Activated CD4-positive, alpha-beta T cell treated with anti-CD3 and anti-CD28 coated beads for 1 hour (primary cell): ENCODE measurements at places on chromosomes 16 and 17.
A peak's percentile ranks its signal among the peaks of the same experiment; 100 is the strongest.

GRCh38 chr17:14471052-14471451, 170.2 kb downstream of the HS3ST3B1 start:
- DNase-seq = no peak

GRCh38 chr16:52114379-52114778, 432.6 kb downstream of the TOX3 start:
- DNase-seq = no peak

DNA sequence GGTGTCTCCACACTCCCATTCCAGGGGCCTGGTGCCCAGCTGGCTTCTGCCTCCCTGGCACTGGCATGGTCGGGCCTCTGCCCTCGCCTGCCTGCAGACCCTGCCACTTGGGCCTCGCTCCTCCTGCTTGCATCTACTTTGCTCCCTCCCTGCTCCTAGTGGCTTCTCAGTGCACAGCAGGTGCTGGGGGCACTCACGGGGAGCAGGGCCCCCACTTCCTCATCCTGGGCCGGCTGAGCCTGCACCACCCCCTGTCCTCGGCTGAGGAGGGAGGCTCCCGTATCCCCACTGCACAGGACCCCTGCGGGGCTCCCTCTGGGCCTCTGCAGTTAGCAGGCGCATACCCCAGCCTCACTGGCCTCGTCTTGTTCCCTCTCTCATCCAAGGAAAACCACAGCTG, 35.2 kb downstream of the CIBAR2 start:
- no peak for DNase-seq

- DNase-seq = peak; percentile 8
Observed at GRCh38 chr17:64001763-64002529, 3.8 kb downstream of the PRR29 start.

DNA sequence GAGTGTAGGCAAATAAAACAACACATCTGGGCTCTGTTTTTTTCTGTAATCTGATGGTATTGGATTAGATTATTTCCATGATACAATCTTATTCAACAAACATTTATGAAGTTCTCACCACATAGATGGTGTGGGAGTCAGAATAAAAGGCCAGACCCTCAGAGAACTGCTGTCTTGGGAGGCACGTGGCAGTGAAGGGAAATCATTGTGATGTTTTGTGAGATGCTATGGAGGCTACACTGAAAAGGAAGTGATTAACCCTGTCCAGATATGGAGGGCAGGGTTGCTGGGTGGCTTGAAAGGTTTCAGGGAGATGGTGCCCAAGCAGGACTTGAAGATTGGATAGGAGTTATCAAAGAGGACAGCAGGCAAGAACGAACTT, 35.6 kb downstream of the DHRS7B start:
- DNase-seq = no peak

- no peak for DNase-seq
Observed at GRCh38 chr17:68812876-68813584, 142.2 kb downstream of the ABCA8 start.

DNA sequence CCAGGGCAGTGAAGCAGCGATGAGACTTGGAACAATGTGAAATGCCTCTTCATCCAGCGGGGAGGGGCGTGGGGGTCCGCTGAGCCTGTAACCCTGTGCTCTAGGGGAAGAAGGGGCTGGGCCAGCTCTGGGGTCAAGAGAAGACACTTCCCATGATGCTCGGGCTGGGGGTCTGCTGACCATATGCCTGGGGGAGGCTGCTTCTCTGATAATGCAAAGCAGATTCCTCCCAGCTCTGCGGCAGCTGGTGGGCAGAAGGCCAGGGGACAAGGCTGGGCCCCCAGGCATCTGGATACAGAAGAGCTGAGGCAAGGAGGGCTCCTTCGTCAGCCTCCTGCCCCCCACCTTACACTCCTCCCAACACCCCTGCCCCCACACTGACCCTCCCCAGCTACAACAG, 24.7 kb downstream of the NGFR start:
- DNase-seq = no peak

- no peak for DNase-seq
Observed at GRCh38 chr17:73826872-73827228, 182.6 kb upstream of the SDK2 start.

GRCh38 chr17:4482338-4483011, 16.2 kb upstream of the SPNS2 start:
- DNase-seq = no peak

DNA sequence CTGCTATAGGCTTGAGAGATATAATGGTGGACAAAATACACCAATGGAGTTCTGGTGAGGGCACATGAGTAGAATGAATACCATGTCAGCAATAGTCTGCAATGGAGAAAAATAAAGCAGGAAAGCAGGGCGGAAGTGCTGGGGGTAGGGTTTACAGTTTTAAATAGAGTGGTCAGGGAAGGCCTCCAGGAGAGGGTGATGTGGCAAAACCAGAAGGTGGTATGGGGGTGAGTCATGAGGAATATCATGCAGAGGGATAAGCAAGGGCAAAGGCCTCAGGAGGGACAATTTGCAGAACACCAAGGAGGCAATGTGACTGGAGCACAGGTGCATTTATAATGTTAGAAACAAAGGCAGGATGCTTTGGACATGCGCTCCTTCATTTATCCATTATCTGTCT, 102.0 kb downstream of the ITFG1 start:
- DNase-seq = no peak

DNA sequence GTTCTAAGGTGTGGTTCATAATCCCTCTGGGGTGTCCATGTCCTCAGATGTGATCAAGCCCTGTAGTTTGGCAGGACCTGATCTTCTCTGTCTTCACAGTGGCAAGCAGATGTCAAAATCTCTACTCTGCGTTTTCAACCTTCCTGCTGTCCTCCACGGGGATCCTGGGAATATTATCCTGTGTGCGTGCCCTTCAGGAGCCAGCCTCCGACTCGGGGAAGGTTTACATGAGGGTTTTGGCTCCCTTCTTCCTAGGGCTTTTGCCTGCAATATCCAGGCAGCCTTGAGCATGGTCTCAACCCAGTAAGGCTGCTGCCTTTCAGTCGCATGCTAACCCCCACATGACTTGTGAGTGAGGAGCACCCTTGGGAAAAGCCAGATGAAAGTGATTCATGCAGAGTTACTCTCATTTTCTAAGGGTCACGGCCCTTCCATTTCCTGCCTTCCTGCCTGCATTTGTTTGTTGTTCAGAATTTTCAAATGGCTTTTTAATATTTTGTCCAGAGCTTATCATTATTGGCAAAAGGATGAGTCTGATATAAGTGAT, 202.2 kb upstream of the CHMP6 start:
- no peak for DNase-seq

- no peak for DNase-seq
Observed at GRCh38 chr16:81841722-81842121, 62.6 kb downstream of the PLCG2 start.

DNA sequence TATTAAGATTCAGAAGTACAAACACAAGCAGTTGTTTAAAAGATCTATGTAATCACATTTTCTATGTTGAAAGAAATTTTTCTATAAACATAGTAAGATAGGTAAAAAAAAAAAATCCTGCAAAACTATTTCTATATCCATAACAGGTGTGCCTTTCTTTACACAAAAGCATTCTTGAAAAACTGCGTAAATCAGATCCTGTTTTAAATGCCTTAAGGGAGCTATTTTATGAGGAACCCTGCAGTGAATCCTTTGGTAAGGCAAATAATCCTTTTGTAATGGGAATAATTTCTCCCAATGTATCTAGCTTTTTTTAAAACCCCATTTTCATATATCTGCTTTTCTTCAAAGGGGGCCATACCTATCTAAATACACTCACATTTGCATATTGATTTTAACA, 157.3 kb downstream of the AATF start:
- no peak for DNase-seq

- DNase-seq = no peak
Observed at GRCh38 chr16:8295513-8296237, 294.6 kb downstream of the TMEM114 start.

- DNase-seq = no peak
Observed at GRCh38 chr16:54245788-54246453, 40.7 kb downstream of the IRX3 start.

DNA sequence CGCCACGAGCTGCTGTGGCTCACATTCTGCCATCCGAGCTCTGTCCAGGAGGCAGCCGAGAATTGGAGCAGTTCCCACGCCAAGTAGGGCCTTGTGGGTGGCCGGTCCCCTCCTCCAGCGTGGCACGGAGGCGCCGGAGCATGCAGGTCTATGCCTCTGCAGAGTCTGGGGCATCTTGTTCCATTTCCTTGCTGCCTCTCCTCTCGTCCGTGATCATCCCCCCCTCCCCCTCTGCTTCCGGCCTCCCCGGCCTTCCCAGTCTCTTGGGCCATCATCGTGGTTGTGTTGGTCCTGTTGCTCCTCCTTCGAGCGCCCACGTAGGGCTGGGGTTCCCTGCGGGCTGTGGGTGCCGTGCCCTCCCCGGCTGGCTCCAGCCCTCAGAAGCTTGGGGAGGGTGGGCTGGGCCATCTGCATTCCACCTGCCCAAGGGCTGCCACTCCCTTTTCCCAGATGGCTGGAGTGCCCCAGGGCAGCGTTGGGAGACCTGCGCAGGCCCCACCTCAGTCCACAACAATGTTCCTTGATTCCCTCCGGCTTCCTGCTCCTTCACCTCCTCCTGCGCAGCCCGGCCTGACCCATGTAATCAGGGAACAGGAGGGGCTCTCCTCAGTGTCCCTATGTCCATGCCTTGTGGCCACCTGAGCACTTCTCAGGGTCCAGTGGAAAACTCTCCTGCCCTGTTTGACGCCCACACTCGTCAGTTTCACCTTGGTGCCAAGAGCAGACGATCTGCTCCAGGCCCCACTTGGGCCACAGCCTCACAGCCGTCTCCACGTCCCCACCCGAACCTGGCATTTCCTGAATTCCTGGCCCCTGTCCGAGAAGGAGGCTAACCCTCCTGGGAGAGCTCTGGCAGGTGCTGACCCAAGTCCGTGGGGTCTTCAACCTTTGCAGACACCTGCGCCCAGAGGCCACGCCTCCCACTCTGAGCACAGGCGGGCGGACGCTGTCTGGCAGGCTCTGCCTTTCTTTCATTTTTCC, 37.1 kb downstream of the BAIAP2 start:
- DNase-seq = no peak

DNA sequence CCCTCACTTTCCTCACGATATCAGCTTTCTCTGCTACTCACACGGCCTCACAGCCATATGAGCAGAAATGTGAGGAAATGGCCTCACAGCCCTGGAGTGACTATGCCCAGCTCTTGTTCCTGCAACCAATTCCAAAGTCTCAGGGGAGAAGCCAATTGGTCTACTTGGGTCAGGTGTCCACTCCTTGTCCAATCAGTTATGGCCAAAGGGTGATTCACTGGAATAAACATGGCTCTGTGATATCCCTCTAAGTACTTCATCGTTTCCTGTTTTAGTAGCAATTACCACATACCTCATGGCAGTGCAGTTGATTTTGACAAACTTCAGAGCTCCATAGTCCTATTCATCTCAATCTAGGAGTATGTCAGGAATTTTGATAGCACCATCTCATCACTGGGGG, 195.4 kb downstream of the KATNIP start:
- DNase-seq = no peak

DNA sequence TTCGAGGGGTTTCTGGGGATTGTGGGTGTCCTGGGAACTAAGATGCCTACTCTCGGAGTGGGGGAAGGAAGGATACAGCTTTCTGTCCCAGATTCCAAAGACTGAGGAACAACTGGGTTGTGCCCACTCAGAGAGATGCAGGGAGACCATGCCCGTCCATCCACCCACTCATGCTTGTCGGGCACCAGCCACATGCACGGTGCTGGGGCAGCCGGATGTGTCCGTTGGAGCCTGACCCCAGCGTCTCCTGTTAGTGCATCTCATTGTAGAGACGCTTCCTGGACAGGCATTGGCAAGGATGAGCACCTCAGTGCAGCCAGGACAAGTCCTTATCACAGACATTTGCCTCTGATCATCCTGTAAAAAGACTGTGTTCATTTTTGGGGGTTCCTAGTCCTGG, 58.1 kb downstream of the METRNL start:
- DNase-seq = no peak

GRCh38 chr17:66438101-66438500, 135.7 kb downstream of the PRKCA start:
- DNase-seq = no peak

DNA sequence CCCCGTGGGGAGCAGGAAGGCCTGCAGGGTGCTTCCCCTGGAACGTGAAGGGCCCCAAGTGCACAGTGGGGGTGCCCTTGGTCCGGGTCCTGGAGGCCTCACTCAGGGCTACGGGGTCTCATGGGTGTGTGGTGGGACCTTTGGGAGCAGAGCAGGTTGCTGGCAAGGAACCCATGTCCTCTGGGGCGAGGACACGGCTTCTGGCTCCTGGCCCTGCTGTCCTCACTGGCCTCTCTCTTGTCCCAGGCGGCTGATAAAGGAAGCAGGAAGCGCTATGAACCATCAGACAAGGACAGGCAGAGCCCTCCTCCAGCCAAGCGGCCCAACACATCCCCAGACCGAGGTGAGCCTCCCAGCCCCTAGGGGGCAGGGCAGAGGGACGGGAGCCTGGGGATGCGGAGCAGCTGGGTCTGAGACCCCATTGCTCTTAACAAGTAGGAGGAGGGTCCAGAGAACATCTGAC, 9.8 kb upstream of the IL17C start:
- no peak for DNase-seq

DNA sequence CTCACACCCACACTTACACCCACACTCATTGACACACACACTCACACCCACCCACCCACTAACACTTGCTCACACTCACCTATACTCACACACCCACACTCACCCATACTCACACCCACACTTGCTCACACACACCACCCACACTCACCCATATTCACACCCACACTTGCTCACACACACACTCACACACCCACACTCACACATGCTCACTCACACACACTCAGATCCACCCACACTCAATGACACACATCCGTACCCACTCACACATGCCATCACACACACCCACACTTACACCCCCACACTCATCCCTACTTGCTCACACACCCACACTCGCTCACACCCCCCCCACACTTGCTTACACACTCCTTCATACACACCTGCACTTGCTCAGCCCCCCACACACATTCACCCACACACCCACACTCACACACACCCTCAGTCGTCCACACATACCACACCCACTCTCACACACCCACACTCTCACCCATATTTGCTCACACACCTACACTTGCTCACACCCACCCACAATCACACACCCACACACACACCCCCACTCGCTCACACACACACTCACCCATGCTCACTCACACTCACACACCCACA, 321.1 kb upstream of the N4BP1 start:
- DNase-seq = no peak
